Aortic smooth muscle cell (primary cell): ENCODE measurements at places on chromosomes 11 and 22. TPM values are rescaled to one million over a fixed set of nuclear protein-coding genes. Genes with fewer than 3 reads are reported as not detected.

Gene ACTN3
- total RNA-seq: 0.06 TPM in 1 of 2 replicates, not detected in the other

Gene SMTNL1
- not detected in 2 replicates for total RNA-seq

Gene MS4A14
- not detected in 2 replicates for total RNA-seq

Gene ANO9
- not detected in 2 replicates for total RNA-seq

Gene CARNS1
- total RNA-seq: 0.13 and 0.75 TPM in 2 replicates

Gene ESRRA
- total RNA-seq: 32.7 and 40.6 TPM in 2 replicates

Gene DNAJB7
- total RNA-seq: not detected in 2 replicates

Gene TMEM191C
- 2.9 and 3.0 TPM in 2 replicates for total RNA-seq

Gene WBP2NL
- 0.37 and 0.40 TPM in 2 replicates for total RNA-seq

Gene TSPAN18
- total RNA-seq: 0.68 and 0.92 TPM in 2 replicates

Gene UBQLN3
- 0.06 and 0.13 TPM in 2 replicates for total RNA-seq

Gene DMC1
- total RNA-seq: 3.2 and 3.4 TPM in 2 replicates

Gene FGF3
- not detected in 2 replicates for total RNA-seq

Gene MEI1
- total RNA-seq: 1.2 TPM in 2 replicates

Gene MYRF
- total RNA-seq: 0.40 and 0.44 TPM in 2 replicates

Gene USH1C
- total RNA-seq: not detected in 2 replicates

Gene PRCP
- 58.0 and 94.4 TPM in 2 replicates for total RNA-seq

Gene ACCS
- 8.5 and 10.9 TPM in 2 replicates for total RNA-seq

Gene CARD16
- 15.3 and 17.0 TPM in 2 replicates for total RNA-seq

Gene BRSK2
- total RNA-seq: 0.12 and 0.26 TPM in 2 replicates

Gene FADD
- total RNA-seq: 29.5 and 30.3 TPM in 2 replicates

Gene USP2
- total RNA-seq: 0.06 and 0.13 TPM in 2 replicates

Gene FADS2
- 182 and 322 TPM in 2 replicates for total RNA-seq
